ENCODE measurements at places on chromosomes 16 and 17.

DNA sequence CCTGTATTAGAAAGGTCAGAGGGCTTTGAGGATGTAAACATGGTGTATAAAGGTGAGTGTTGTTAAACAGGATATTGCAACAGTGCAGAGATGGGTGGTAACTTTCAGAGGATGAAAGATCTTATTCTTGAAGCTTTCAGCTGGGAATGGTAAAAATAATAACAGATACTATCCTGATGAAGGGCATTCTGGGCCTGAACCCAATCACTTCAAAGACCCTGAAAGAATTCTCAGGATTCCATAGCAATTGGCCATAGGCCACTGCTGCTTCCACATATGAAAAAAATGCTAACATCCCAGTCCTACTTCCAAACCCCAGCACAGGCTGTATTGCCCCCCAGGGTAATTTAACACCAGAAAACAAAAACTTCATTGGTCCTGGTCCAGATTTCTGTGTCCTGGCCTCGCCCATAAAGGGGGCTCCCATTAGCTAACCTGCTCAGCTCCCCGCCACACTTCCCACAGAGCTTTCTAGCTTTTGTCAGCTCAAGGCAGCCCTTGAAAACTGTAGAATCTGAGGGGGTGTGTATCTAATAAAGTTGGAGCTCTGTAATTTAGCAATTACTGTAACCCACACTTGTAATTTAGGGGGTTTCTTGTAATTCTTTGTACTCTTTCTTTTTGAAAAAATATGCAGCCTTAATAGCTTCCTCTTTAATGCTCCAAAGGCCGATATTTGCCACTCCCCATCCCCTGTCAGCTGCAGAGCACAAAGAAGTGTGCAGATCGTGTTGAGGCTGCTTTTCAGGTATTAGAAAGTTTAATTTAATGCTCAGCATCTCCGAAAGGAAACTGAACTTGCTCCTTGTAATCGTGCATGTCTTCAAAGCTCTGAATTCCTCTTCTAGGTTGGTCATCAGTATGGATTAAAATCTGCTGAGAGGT, 371.5 kb downstream of the SEC14L1 start:
- no peak for DNase-seq

DNA sequence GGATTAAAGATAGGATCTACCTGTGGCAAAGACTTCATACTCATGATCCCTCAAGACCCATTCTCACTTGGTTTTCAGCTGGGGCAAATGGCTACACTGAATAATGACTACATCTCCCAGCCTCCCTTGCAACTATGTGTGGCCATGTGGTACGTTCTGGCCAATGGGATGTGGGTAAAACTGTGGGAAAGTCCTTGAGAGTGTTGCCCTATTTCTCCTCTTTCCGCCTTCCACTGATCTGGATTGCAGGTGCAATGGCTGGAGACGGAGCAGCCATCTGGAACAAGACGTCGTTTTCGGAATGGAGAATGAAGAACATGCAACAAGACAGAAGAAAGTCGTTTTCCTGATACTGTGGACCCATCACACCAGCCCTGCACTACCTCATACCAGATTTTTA, 48.5 kb downstream of the HAPSTR1 start:
- peak; percentile 25 for DNase-seq

- no peak for DNase-seq
Observed at GRCh38 chr17:8121681-8122421, 2.1 kb downstream of the HES7 start.

- DNase-seq: no peak
Observed at GRCh38 chr17:19958023-19958422, 19.6 kb downstream of the AKAP10 start.

GRCh38 chr17:31679667-31680066, 179.4 kb downstream of the COPRS start:
- DNase-seq: no peak

DNA sequence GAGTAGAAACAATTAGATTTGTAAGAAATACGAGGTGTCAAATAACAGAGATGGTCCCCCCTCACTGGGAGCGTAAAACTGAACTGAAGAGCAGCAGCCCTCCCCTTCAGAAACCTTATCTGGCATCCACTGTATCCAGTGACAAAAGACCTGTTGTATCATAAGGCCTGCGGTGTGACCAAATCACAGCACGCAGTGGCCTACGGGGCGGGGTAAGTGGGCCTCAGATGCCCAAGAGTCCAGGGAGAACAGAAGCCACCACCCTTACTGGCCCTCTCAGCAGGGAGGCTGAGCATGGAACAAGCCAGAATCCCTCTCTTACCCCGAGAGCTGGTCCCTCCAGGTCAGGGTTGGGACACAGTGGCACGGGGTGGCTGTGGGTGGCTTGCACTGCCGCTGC, 5.5 kb downstream of the JMJD6 start:
- DNase-seq: no peak

GRCh38 chr17:60993497-60993896, 315.8 kb downstream of the BCAS3 start:
- DNase-seq: no peak

DNA sequence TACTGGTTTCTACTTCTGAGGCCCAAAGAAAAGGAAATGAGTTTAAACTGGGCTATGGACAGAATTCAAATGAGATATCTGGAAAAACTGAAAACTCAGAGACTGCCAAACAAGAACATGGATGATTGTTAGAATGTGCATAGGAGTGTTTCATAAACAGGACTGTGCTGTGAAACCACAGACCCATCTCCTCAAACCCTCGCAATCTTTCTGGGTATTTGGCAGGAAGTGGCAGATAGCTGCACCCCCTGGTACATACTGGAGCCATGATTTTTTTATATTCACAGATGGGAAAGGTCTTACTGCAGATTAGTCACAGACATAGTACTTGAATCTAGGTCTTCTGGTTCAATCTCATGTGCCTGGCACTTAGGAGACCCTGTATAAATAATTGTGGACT, 145.0 kb downstream of the CCDC182 start:
- peak; percentile 63 for DNase-seq

DNA sequence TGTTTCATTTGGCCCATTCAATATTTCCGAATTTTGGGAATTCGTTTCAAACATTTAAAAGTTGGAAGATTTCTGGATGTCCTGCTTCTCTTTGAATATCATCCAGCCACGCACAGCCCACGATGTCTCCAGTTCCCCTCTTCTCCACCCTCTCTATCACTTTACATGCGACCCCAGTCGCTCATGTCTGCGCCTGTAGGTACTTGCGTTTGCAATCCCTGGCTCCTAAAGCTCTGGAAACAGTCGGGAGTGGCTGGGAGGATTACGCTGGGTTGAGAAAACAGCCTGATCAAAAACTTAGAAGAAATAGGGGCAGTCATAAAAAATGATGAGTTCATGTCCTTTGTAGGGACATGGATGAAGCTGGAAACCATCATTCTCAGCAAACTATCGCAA, 1.5 kb upstream of the SBK1 start:
- DNase-seq: no peak

DNA sequence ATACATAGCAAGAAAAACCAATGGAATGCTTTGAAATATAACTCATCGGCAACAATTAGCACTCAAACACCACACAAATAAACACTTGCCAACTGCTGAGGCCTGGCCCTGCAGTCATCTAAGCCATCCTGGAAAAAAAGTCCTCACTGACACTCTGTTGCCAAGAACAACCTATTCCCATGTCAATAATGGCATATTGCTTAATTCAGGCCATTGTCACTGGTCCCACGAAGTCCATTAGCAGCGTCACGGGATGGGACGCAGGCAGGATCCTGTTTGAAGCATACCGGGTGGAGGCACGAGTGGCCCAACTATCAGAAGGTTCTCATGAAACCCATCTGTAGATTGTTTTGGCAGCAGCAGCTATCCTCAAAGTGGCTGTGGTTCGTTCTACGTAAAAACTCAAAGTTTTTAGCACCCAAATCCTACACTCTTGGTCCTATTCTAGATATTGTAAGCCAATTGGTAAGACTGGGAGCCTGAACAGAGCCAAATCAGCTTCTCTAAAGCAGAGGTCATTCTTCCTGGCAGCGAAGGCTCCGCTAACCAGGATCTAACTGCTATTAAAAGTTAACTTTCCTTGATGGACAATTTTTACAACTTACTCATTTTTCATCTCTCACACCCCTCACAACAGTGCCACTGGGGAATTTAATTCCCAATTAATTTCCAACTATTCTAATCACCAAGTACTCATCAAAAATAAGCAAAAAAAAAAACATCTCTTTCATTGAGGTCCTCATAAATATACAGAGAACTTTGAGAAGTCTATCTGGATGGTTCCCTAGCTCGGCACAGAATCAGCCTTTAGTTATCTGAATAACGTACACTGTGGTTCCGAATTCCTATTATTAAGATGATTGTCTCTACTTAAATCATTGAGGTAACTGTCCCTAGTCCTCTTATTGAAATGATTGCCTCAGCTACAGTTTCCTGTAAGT, 91.5 kb downstream of the ZFHX3 start:
- DNase-seq: no peak

DNA sequence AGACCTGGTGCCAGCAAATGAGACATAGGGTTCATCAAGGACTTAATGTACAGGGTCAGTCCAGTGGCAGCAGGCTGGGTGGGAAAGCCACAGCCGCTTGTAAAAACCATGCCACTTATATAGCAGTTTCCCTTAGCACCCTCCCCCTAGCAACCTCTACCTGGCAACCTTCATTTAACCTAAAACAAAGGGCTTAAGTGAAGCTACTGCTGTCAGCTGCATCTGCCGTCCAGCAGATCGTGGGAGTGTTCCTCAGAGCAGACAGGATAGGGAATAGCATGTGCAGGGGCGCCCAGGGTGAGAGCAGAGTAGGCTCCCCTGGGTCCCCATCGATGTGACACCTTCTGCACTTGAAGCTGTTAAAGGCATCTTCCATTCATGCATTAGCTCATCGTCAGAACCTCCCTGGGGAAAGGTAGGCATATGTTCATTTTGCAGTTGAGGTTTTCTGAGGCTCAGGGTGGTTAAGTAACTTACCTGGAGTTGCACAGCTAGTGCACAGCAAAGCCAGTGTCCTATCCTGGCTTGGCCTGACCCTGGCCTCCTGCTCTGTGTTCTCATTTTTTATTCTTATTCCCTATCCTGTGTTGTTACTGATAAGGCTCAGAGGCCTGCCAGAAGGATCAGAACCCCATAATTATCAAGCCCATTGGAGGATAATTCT, 112.5 kb downstream of the SOCS1 start:
- no peak for DNase-seq

DNA sequence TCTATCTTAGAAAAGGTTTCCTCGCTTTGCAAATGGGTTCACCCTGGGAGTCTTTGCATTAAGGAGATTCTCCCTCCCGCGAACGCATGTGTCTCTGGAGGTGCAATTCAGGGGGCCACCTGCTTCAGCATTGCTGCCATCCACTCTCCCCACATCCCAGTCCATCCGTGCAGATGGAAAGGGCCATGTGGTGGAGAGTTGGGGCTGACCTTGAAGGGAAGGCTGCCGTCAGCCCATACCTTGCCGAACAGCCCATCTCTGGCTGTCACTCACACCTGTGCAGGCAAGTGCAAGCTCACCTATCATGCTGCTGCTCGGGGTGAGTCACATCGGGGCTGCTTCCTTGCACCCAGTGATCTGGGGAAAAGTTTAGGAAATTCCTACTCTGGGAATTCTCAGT, 106.1 kb downstream of the ZNF423 start:
- DNase-seq: no peak

GRCh38 chr17:79803421-79803996, 6.6 kb upstream of the CBX8 start:
- no peak for DNase-seq

DNA sequence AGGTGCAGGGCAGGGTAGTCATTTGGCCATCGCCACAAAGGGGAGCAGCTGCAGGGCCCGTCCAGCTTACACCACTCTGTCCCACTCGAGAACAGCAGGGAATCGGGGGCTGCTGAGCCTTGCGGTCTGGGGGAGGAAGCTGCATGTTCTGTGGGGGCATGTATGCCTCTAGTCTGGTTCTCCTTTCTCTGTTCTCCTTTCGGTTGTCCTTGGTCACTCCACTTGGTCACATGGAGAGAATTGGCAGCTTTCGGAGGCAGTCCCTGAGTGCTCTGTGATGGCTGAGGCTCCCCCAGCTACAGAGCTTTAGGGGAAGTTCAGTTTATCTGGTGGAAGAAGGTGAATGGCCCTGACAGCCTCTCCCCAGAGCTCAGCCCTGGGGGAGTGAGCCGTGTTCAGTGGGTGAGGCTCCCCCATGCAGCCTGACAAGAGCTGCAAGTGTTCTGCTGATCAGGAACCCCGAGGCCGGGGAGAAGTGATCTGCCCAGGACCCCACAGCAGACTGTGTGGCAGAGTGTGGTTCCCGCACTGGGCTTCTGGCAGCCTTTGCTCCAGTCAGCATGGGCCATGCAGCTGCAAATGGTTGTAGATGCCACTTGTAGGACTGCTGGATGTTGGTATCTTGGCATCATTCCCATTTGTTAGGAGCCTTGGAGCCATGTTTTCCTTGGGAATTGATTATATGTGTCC, 22.3 kb upstream of the SMPD3 start:
- DNase-seq: no peak

DNA sequence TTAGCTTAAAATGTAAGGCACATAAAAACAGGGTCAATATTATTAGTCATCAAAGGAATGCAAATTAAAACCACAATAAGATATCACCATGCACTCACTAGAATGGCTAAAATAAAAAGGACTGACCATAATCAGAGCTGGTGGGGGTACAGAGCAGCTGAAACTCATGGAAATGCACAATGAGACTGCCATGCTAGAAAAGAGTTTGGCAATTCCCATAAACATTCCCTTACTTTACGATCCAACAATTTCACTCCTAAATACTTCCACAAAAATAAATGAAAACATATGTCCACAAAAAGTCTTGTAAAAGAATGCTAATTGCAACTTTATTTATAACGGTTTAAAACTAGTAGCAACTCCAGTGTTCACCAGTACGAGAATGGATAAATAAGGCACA, 36.1 kb upstream of the ERCC4 start:
- no peak for DNase-seq

DNA sequence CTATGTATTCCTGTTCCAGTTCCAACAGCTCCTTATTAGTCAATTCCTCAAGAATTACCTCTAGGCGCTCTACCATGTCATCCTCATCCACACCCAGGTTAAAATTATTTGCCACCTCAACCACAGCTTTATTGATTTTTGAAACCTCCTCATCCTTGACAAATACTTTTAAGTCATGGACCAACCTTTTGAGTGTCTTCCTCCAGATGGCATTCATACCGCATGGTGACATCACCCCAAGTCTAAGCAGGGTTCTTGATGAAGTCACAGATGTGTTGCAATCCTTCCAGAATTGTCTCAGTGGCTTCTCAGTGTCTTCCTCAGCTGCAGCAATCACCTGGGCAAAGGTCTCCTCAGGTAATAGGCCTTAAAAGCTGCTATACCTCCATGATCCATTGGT, 40.1 kb downstream of the BCL7C start:
- DNase-seq: no peak

- DNase-seq: no peak
Observed at GRCh38 chr16:76193906-76194615, 83.1 kb upstream of the CNTNAP4 start.

DNA sequence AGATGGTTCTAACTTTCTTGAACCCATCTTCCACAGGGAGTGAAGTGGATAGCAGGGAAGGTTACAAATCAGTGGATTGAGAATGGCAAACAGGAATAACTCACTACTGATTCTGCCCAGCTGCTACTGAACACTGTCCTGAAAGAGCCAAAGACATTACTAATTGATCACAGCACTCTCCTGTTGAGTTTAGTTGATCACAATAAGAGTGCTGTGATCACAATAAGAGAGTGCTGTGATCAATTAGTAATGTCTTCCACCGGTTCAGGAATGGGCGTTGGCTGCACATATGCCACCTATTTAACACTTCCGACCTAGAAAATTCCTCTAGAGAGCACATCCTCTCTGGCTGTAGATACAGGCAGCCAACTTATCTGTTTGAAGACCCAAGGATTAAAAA, 11.4 kb downstream of the CFAP97D1 start:
- peak; percentile 18 for DNase-seq

- DNase-seq: no peak
Observed at GRCh38 chr17:47172696-47173565, 16.2 kb downstream of the CDC27 start.

Measured in T-helper 2 cell (primary cell).